Stimulated activated CD4-positive, alpha-beta T cell treated with anti-CD3 and anti-CD28 coated beads, TNF-alpha, amount 100 ng/mL, for 1 hour (primary cell): ENCODE measurements at places on chromosomes 5 and 9.

DNA sequence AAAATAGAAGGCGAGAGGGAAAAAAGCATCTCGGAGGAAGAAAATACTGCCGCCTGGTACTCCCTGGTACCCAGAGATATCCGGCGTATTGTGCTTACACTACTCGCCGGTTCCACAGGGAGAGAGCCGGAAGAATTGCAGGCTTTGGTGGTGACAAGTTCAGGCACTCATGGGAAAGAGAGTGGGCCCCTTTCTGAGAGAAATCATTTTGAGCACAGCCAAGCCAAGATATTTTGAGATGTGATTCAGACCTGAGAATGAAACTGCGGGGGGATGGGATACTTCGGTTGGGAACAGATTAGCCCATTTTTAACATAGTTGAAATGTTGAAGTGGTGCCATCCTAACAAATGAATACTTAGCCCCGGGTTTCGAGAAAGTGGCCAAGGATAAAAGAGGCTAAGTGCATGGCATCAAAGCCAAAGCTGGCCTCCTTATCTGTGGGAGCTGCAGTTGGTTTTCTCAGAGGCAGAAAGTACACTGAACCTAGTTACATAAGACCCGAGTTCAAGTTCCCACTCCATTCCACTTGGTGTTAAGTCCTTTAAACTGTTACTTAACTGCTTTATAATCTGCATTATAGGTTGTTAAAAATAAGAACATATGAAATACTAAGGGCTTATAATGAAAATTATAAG lies 62.7 kb downstream of the SLC1A3 start:
- no peak for DNase-seq

DNA sequence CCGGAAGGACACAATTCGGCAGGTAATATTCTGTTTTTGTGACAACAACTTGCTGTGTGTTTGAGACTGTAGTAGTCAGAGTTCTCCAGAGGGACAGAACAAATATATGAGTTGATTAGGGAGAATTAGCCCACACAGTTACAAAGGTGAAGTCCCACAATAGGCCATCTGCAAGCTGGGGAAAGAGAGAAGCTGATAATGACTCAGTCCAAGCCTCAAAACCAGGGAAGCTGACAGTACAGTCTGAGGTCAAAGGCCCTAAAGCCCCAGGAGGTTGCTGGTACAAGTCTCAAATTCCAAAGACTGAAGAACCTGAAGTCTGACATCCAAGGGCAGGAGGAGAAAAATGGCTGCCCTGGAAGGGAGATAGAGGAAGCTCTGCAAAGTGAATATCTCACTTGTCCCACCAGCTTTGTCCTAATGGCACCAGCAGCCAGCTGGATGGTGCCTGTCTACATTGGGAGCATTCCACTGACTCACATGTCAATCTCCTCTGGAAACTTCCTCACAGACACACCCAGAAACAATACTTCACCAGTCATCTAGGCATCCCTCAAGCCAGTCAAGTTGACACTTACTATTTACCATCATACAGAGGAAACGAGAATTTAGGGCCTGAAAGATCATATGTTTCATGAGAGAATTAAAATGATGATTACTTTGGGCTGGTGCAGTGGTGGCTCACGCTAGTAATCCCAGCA lies 36.3 kb upstream of the CTXN3 start:
- DNase-seq, result no peak

GRCh38 chr9:134505032-134505431 lies 136.6 kb upstream of the COL5A1 start:
- DNase-seq, result no peak

DNA sequence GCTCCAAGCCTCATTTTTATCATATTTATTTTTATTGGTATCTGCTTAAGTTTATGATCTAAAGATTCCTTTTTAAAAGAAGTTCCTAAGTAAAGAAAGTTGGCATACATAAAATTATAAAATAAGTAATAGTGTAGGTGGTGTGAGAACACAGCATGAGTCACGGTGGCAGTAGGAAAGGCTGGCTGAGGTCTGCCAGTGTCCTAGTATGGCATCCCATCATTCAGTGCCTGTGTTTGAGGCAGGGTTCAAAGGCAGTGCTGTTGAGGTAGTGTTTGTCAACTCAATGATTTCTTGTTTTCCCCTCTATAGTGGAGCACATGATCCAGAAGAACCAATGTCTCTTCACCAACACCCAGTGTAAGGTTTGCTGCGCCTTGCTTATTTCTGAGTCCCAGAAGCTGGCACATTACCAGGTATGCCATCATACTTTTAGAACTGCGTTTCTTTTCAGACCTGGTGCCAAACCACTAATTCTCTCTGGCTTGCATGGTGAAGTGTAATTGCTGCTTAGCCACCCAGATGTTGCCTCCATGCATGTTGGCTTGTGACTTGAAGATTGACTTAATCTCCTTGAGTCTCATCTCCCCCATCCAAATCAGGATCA lies 18.4 kb downstream of the ZNF346 start:
- no peak for DNase-seq

- DNase-seq, result no peak
Observed at GRCh38 chr5:172151661-172152210, 36.3 kb downstream of the STK10 start.

- DNase-seq, result no peak
Observed at GRCh38 chr9:97479496-97480159, 21.8 kb upstream of the TMOD1 start.

GRCh38 chr9:35728041-35728971 lies 3.7 kb downstream of the TLN1 start:
- DNase-seq, result no peak

DNA sequence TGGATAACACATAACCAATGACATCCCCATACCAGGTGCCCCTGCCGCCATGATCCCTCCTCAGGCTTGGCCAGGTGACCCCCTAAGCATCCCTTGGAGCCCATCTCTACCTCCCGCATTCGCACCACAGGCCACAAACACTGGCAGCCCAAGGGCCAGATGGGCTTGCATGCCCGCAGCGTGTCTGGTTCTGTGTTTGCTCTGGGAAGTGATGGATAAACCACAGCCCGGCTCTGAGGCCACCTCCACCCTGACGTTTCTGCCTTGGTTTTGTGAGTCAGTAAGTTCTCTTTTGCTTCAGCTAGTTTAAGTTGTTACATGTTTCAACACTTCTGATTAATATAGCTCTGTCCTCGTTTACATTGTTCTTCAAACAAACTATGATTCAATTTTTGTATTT lies 172.4 kb upstream of the PHYKPL start:
- no peak for DNase-seq

DNA sequence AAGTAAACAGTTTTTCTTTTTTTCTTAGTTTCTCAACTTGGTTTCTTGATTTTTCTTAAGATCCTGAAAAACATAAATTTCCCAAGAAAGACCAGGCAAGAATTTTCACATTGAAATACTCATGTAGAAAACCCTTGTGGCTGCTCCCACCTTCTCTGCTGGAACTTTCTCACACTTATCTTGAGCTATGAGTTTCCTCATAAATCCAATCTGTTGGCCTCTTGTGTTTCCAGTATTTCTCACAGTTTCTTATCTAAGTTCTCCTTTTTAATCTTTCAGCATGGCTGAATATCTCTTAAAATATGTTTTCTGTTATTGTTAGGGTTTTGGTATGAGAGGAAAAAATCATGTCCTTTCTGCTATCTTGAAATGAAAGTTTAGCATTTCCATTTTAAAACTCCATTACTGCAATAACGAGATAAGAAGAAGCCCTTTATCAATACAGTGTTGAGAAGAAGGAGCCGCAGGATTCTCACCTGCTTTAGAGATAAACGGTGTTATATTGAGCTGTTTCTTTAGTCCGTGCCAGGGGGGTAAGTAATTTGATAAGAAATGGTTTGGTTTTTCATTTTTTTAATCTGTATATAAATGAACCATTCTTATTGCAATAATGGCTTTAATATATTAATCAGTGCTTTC lies 89.3 kb downstream of the ALDH1A1 start:
- no peak for DNase-seq

DNA sequence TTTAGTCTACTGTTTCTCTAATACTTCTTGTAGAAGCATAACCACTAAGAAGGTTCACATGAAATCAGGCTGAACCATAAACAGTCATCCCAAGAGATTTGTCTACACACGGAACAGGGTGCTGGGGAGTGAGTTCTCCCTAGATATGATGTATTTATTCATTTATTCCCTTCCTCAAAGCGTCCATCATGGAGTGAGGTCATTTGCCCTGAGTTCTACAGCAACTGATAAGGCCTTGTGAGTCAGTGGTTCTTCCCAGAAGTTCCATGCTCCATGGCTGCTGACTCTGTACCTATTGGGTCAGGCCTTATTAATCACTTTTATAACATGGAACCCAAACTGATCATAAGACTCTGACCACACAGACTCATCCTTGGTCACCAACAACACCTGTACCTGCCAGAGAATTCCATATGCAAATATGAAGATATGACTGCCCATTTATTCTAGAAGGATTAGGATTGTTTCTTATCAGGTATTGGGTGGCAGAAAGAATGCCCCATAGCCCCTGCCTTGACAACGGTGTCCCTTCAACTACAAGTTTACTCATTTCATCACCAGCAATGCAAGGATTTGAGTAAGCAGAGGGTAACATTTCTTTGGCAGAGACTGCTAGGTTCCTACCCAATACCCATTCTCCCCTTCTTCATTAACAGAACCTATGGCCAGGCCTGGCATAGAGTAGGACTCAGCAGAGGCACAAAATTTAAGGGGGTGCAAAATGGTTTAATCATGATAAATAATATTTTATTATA lies 118.1 kb downstream of the LHFPL2 start:
- no peak for DNase-seq

DNA sequence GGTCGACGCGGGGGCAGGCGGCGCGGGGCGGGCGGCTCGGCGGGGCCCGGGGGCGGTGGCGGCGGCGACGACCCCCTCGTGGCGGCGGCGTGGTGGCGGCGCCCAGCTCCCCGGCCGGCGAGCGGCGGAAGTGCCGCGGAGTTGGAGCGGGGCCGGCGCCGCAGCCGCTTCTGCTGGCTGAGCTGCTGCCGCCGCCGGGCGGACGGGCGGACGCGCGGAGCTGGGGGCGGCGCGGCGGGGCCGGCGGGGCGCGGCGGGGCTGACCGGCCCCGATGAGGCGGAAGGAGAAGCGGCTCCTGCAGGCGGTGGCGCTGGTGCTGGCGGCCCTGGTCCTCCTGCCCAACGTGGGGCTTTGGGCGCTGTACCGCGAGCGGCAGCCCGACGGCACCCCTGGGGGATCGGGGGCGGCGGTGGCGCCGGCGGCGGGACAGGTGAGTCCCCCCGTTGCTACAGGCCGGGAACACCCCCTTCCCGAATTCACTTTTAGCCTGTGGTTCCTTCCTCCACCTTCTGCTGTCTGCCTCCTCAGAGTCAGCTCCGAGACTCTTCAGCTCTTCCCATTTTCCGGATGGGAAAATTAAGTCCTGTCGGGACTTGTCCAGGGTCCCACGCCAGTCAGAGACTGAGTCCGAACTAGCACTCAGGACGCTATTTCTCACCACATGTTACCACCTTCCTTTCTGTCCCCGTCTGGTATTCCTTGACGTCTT lies at the start of gene GALNT10:
Gene GALNT10 (plus strand): TSS at position 139 of the 710 bp plus-strand sequence. CDS start 134 bp downstream, at position 273.
- no peak for DNase-seq
